NCI-H1092 treated with DMSO at 0.1 percent for 48 hours (cell line): ENCODE measurements at places on chromosomes 4 and X.

DNA sequence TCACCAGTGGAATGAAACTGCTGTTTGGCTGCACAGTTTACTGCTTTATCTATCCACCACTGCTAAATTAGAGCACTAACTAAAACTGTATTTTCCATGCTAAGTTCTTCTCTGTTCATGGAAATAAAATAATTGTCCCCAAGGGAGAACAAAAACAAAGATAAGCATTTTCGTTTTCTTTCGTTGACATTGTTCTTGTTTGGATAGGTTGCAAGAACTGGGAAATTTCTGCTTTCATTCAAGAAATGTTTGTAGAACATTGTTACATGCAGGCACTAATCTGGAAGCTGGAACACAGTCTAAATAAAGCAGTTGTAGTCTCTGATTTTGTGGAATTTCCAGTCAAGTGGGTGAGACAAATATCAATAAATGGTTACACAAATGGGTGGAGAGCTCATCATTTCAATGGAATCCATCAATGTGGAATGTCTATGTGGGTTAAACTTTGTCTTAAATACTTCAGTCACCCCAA, 5.8 kb upstream of the CXCL8 start:
- no peak for DNase-seq

DNA sequence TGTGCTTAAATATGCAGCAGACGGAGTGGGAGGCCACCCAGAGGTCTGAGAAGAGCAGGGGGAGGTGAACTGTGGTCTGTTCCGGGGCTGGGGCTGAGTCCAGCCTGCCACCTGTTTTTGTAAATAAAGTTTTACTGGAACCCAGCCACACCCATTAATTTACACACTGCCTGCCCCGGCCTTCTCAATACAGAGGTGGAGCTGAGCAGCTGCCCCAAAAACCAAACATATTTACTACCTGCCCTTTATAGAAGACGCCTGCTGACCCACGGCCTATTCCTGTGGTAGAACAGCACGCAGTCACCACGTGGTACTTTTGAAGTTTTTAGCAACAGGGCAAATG, 45.9 kb downstream of the FGFRL1 start:
- no peak for DNase-seq

DNA sequence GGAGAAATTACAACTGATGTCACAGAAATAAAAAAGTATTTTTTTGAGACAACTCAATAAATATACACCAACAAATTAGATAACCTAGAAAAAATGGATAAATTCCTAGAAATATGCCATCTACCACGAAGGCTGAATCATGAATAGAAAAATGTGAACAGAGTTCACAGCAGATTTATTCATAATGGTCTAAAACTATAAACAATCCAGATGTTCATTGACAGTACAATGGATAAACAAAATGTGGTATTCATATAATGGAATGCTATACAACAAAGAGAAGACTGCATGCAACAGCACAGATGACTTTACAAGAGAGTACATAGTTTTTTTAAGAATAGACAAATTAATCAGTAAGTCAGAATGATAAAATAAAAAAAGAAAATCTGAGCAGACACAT, 55.2 kb downstream of the CLOCK start:
- DNase-seq, result no peak

DNA sequence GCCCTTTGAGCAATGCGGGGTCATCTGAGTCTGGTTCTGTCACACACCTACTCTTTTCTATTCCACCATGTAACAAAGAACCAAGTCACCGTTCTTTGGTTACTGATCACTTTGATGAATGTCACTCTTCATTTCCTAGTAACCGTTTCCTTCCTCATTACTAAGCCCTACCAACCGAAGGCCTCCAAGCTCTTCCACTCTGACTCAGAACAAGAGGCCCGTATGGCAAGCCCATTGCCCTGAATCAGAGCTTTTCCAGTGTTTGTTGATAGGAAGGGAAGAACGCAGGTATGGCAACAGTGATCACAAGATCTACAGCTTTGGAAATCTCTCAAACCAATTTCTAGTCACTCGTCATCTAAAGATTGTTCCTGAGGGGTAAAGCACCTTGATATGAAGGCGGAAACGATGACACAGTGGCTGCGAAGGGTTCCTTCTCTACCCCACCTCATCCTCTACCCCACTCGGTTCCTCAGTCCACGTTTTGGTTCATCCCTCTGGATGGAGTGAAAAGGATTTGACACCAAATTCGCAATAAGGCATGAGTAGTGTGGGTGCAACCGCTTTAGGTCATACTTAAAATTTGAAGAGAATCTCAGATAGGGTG, 28.0 kb upstream of the CD40LG start:
- DNase-seq, result no peak

GRCh38 chr4:153335665-153336064, 8.8 kb upstream of the MND1 start:
- DNase-seq, result no peak

DNA sequence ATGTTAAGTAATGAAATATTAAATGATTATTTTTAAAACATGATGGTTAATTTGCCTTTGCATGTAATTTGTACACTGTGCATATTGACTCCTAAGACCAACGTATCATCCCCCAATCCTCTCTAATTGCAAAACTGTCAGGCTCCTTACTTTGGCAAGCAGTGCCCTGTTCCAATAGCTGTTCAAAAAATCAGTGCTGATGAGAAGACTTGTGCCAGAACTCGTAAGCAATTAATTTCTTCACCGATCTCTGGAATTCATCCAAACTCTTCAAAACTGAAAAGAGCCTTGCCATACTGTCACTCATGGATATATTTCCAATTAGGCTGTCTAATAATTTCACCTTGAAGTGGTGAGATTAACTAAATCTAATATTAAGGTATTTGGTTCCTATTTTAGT, 493.9 kb upstream of the NDST4 start:
- DNase-seq, result no peak

DNA sequence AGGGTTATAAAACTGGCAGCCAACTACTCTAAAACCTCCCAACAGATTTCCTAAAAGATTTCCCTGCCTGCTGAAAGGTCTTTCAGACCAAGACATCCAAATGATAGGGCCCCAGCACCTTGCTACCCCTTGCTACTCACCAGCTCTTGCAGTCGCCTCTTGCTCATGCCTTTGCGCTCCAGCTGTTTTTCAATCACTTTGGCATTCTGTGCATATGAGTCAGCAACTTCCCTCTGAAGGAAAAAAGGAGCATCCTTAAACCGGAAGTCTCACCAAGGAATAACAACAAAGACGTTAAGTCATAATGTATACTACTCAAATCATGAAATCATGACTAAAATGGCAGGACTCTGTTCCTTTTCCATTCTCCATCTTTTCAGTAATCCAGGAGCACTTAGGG, 24.0 kb downstream of the STEEP1 start:
- no peak for DNase-seq

GRCh38 chrX:39174241-39174771, 373.0 kb downstream of the MID1IP1 start:
- DNase-seq, result no peak

DNA sequence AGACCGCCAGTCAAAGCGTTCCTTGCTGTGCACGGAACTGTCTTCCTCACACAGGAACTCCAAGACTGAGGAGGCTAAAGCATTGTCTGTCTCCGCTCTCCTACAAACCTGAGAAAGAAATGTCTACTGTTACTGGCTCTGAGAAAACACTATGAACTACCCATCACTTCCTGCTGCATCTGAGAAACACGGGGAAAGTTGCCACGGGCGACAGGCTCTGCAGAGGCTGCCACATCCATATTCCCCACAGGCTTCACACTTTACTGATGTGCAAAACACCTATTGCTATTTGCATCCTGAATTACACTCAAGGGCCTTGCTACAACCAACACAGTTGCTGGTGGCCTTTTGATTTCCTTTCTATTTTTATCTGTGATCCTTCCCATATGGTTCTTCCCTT, 59.0 kb downstream of the AFAP1 start:
- DNase-seq, result no peak

GRCh38 chr4:137524725-137525369, 7.4 kb downstream of the PCDH18 start:
- peak; percentile 68 for DNase-seq

GRCh38 chrX:11678158-11678557, 12.4 kb upstream of the ARHGAP6 start:
- no peak for DNase-seq

- DNase-seq, result peak; percentile 12
Observed at GRCh38 chrX:102934624-102935023, 2.4 kb upstream of the RAB40AL start.

- DNase-seq, result no peak
Observed at GRCh38 chr4:2930135-2930757, 33.0 kb downstream of the NOP14 start.

GRCh38 chr4:22522206-22522605, 6.3 kb upstream of the ADGRA3 start:
- no peak for DNase-seq

DNA sequence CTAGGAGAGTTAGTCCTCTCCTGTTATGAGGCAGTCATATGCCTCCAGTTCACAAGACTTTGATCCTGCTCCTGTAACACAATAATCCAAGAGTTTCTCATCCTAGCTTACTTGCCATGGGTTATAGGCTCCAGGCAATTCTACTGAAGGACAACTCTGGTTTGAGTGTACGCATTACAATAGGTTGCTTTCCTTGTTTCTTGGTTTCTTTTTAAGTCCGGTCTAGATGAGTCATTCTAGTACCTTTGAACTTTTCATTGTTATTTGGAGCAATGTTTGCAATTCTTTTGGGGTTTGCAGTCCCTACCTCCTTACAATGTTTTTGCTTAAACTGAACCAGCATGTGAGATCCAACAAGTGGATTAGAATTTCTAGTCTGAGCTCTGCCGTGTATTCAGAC, 109.1 kb downstream of the ANAPC4 start:
- DNase-seq, result no peak

DNA sequence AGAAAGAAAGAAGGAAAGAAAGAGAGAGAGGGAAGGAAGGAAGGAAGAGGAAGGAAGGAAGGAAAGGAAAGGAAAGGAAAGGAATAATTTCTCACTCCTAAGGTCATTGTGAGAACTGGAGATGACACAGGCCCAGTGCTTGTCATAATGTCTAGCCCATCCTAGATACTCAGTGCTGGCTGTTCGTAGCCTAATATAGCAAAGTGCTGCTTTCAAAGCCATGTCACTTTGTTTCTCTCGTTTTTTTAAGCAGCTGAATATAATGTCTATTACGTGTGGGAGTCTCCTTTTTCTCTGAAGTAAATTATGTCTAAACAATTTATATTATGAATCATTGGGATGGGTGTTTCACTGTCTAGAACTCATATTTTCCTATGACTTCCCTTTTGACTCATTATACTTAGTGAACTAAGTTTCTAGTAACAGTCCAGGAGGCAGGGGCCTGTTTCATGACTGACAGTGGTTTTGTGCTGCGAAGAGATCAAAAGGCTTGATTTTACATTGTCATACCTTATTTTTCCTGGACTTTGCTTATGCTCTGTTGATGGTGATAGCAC, 327.0 kb upstream of the ZFP42 start:
- DNase-seq, result no peak

DNA sequence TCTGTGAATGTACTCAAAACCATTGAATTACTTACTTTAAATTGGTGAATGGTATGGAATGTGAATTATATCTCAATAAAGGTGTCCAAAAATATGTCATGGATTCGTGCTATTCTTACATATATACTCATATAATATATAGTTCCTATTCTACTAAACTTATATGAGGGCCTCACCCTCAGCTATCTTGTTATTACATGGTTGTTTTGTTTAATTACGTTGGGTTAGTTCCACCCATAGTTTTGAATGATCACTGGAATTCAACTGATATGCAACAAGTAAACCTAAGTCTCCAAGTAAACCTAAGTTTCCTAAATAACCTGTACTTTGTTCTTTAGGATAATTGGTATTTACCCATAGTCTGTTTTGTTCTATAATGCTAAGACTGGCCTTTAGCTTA, 30.6 kb upstream of the CD99L2 start:
- DNase-seq, result no peak

- DNase-seq, result no peak
Observed at GRCh38 chr4:74667944-74668343, 126.4 kb downstream of the BTC start.

DNA sequence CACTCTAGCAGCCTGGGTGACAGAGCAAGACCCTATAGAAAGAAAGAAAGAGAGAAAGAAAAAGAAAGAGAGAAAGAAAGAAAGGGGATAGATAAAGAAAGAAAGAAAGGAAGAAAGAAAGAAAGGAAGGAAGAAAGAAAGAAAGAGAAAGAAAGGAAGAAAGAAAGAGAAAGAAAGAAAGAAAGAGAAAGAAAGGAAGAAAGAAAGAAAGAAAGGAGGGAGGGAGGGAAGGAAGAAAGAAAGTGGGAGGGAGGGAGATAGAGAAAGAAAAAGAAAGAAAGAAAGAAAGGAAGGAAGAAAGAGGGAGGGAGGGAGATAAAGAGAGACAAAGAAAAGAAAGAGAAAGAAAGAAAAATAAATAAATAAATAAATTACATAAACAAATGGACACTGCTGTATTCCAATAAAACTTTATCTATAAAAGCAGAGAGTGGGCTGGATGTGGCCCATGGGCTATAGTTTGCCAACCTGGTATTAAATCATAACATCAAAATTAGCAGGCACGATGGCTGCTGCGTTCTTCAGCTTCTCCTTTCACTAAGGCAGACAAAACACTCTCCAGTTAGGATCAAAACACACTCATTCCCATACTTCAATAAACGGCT, 165.0 kb downstream of the ZNF674 start:
- no peak for DNase-seq
